ENCODE measurements at places on chromosomes 3 and 15.

DNA sequence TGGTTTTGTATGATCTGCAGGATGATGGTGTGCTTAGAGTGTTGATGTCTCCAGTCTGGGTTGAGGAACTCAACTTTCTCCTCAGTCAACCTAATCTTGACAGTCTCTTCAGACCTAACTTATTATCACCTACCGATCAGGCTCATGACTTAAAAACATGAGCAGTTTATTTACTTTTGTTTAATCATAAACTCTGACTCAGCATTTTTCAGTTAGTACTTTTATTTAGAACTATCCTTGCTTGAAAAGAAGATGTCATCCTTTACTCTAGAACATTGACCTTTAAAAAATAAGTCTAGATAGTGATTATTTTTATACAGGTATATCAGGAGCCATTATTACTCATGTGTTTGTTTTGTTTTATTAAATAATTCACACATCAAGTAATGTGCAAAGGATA, 414.8 kb downstream of the AGBL1 start:
- no peak for DNase-seq

DNA sequence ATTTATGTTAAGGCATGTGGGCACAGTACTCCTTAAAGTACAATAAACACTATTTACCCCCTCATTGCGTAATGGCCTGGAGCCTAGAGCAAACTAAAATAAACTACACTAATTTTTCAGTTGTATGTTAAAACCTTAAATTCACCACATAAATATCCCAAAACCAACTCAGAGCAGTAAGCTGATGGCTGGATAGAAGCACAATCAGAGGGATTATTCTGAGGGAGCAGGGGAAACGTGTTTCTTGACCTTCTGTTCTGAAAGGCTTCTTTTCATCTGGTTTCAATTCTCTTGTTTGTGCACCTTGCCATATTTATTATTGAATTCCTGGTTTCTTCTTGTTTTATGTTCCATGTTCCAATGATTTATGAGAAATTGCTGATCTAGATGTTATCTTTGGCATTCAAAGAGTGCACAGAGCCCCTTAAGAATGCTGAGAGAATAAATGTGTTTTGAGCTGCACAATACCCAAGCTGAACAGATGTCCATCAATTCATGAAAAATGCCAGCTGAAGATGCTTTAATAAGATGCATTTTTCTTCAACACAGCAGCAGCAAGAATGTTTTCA, 29.6 kb downstream of the RPL22L1 start:
- DNase-seq = no peak

GRCh38 chr3:33718595-33718907, 497 bp upstream of the CLASP2 start:
- no peak for DNase-seq

GRCh38 chr15:40956541-40956982, 3.3 kb downstream of the CHAC1 start:
- no peak for DNase-seq

GRCh38 chr3:108806316-108806715, 16.3 kb upstream of the TRAT1 start:
- no peak for DNase-seq

GRCh38 chr15:76928201-76928600, 3.3 kb upstream of the RCN2 start:
- no peak for DNase-seq

- no peak for DNase-seq
These were observed 40.1 kb downstream of the SETMAR start for GRCh38 chr3:4343258-4343657.

DNA sequence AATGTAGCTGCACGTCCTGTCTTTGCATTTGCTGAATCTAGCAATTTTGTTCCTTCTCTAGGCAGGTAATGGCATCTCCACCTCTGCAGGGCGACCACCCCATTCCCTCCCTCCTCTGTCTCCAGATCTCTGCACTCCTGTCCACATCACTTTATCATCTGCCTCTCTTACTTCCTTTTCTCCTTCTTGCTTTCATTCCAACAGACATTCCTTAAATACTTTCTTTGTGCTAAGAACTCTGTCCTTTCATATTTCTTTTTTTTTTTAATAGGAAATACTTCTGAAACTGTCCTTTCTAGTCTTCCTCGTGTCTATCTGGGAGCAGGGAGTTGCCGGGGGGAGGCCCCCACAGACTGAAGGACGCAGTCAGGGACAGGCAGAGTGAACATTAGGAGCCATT, 7.2 kb downstream of the ITIH3 start:
- no peak for DNase-seq

DNA sequence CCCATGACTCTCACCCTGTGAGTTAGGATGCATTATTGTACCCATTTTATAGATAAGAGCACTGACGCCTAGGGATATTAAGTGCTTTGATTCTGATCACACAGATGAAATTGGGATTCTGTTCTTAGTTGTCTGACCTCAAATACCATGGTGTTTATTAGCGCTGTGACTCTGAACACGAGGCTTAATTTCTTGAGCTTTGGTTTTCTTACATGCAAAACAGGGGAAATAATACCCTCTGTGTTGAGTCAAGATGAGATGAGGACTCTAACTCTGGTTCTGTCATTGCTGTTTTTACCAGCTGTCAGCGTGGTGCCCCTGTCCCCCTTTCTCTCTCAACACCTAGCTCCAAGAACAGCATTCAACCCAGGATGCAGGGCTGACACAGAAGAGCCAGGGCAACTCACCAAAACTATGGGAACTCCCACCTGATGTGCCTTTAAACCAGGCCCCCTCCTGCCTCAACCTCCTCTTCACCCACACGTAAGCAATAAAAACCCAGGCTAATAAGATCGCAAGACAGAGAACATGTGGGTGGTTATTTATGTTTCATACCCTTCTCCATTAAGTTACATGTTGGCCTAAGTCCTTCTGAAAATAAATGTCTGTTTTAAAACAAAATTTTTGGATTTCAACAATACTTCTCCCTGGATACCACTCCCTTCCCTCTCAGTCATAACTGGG, 100.1 kb upstream of the SPATA12 start:
- no peak for DNase-seq

DNA sequence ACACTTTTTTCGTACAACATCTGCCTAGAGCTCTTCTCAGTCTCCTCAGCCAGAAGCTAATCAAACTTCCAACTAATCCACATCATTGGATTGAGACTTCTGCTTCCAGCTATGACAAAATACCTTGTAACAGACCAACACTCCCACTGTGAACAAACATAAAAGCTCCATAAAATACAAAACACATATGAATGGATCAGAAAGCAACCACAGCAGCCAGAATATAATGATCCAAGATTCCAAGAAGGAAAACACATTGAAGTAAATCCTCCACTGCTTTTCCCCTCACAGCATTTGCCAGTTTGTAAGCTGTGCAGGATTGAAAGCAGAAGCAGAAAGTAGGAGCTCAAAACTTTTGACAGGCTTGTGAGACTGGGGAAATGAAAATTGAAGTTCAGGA, 863.2 kb downstream of the TUSC7 start:
- no peak for DNase-seq

DNA sequence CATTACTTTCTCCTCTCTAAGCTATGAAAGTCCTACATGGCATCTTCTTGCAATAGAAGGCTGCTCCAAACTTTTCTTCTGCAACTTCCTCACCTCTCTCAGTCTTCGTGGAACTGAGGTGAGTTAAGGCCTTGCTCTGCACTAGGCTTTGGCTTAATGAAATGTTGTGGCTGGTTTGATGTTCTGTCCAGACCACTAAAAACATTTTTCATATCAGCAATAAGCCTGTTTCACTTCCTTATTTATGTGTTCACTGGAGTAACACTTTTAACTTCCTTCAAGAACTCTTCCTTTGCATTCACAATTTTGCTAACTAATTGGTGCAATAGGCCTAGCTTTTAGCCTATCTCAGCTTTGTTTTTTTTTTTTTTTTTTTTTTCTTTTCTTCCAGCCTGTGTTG, 335.3 kb upstream of the NECTIN3 start:
- DNase-seq = no peak
